ENCODE measurements at places on chromosomes 3 and 15.

GRCh38 chr3:106249159-106249558, 380.3 kb upstream of the CBLB start:
- no peak for DNase-seq

- no peak for DNase-seq
Observed at GRCh38 chr15:42159381-42160015, 3.1 kb upstream of the PLA2G4F start.

- DNase-seq: no peak
Observed at GRCh38 chr15:84991014-84991712, 9.5 kb downstream of the PDE8A start.

- DNase-seq: no peak
Observed at GRCh38 chr3:83122774-83123350, 1361.4 kb upstream of the GBE1 start.

DNA sequence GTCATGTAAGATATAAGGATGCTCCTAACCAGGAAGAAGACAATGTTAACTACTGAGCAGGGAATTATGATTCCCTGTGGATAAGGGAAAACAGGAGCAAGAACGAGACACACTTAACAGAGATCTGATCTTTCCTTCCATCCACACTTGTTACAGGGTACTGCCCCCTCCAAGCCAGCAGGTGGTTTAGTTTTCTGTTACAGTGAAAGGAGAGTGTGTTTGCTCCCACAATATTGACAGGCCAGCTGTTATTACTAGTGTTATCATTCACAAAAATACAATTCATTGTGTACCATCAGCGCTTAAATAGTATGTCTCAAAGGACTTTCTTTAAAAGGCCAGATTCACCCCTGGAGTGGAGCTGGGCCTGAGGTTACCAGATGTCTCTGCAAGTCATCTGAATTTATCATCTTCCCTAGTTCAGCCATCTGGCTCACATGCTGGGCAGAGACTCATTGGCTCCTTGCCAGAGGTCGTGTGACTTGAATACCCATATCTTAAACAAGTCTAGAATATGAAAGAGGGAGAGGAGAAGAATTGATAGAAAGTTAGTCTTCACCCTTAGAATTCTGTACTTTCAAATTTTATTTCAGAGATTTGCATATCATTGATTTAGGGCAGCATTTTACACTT, 16.8 kb upstream of the FMN1 start:
- no peak for DNase-seq

DNA sequence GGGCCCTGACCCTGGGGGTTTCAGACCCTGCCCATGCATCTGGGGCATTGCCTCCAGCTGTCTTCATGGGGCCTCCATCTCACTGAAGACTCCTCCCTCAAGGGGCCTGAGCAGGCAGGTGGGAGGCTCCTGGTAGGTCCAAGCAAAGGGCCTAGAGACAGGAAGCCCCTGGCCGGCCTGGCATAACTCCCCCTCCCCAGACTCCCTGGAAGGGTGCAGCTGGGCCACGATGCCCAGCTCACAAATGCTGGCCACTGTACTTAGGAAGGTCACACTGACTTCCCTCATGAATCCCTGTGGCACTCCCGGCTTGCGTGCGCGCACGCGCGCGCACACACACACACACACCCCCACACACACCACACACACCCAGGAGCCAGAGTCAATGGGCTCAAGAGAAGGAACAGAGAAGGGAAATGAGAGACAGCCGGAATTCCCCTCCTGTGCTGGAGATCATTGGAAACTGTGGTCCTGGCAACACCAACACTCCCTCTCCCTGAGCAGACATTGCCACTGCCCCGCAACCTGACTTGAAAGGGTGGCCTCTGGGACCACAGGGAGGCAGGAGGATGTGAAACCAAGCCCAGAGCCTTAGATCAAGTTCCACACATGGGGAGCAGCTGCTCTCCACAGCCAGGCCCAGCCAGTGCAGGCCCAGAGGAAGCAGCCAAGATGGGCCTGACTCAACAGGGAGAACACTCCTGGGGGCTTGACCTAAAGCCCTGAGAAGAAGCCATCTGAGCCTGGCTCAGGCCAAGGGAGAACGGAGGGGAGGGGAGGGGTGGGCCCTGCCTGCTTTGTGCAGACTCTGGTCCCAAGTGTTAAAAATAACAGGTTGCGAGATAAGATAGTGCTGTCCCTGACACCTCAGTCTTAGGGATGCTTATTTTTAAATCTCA, 69.7 kb downstream of the SCN5A start:
- DNase-seq: no peak

GRCh38 chr3:59253523-59253922, 203.7 kb upstream of the CFAP20DC start:
- no peak for DNase-seq

DNA sequence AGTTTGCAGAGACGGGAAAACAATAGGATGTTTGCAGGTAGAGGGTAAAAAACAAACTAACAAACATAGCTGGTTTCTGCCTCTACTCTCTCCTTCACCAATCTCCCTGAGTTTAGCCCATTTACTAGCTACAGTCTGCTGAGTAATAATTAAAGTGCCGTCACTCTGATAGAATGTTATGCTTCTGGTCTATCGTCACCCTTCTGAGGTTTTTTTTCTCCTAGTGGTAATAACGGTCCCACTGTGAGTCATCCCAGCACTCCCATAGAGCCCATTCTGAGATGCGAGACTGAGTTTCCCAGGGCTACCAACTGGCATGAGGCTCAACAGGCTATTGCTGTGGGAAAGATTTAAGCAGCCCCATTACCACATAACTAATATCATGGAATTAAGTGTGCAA, 56.4 kb downstream of the PLAAT1 start:
- no peak for DNase-seq

GRCh38 chr3:131892331-131892730, 142.5 kb downstream of the CPNE4 start:
- DNase-seq: no peak

- DNase-seq: no peak
Observed at GRCh38 chr15:78768096-78768495, 43.2 kb downstream of the ADAMTS7 start.

DNA sequence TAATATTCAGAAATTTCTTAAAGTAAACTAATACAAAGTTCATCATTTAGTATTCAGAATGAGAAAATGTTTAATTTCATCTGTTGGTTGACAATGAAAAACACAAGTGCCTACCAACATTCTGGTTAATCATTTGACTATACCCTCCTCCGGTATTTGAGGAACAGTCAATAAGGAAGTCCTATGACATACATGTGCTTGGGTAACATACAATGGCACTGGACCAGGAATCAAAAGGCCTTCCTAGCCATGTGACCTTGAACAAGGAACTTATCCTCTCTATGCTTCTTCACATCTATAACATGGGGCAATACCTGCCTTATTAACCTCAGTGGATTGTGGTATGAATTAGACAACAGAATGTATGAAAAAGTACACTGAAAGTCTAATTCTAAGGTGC, 65.8 kb downstream of the ZNF280D start:
- DNase-seq: no peak

DNA sequence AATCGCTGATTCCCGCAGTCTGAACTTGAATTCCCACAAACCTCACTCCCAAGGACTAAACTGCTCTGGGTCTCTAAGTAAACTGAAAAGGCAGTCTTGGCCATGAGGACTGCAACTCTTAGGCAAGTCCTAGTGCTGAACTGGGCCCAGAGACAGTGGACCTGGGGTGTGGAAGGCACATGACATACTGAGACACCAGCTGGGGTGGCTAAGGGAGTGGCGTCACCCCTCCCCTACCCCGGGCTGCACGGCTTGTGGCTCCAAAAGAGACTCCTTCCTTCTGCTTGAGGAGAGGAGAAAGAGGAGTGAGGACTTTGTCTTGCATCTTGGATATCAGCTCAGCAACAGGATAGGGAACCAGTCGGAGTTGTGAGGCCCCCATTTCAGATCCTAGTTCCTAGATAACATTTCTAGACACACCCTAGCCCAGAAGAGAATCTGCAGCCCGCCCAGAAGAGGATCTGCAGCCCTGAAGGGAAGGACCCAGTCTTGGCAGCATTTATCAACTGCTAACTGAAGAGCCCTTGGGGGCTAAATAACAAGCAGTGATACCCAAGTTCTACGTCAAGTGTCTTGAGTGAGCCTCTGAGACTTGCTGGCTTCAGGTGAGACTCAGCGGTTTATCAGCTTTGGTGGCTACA, 110.7 kb upstream of the C3orf80 start:
- no peak for DNase-seq

GRCh38 chr15:58401991-58402649, 29.7 kb upstream of the LIPC start:
- no peak for DNase-seq

DNA sequence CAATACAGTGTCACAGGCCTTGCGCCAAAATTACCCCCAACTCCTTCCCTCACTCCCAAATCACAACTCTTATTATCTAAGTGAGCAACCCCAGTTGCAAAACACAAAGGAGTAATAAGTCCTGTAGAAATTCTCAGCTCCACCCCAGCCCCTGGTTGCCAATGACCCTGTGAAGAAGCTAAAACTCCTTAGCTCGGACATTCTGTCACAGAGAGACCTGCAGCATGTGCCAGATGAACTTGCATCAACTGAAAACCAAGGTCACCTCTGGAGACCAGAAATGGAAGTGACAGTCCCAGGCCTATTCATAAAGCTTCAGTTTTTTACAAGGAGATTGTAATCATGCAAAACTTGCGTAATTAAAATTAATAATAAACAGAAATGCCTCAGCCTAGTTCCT, 55.2 kb downstream of the RBPMS2 start:
- no peak for DNase-seq

DNA sequence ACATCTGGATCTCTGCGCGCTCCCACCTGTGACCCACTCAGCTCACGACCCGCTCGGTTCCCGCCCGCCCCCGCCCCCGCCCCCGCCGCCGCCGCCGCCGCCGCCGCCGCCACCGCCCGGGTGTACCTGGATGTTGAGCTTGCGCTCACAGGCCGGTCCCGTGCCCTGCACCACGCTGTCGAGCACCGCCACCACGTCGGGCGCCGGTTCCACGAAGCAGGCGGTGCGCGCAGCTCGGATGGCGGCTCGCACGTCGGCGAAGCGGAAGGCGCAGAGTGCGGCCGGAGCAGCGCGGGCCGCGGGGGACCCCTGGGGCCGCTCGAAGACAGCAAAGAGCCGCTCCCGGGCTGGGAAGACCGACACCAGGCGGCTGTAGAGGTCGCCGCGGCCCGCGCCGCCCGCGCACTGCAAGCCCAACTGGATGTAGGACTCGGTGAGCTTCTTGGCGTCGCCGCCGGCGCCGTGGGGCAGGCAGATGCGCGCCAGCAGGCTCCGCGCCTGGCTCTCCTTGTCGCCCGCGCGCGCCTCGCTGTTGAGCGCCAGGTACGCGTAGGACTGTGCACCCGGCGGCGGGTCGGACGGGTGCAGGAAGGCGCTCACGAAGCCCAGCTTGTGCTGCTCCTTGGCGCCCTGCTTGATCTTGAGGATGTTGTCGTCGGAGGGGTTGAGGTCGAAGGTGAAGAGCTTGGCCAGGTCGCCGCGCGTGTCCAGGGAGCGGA, 1.1 kb downstream of the PLXND1 start:
- DNase-seq: no peak

DNA sequence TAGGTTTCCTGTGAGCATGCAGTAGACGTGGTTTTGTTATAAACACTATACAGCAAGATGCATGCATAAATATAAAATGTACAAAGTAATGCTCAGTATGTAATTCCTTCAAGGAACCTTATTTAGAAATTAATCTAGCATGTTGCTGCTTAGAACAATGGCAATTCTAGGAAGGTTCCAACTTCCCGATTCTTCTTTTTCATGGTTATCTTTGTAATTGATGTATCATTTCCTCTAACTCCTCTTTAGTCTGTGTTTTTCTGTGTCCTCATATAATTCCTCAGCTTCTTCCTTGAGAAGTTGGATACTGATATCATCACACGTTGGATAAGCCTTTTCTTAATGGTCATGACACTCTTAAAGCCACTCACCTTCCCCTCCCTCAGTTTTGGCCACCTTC, 3.5 kb downstream of the TSEN2 start:
- no peak for DNase-seq

- no peak for DNase-seq
Observed at GRCh38 chr3:5231074-5231473, 43.6 kb downstream of the EDEM1 start.

DNA sequence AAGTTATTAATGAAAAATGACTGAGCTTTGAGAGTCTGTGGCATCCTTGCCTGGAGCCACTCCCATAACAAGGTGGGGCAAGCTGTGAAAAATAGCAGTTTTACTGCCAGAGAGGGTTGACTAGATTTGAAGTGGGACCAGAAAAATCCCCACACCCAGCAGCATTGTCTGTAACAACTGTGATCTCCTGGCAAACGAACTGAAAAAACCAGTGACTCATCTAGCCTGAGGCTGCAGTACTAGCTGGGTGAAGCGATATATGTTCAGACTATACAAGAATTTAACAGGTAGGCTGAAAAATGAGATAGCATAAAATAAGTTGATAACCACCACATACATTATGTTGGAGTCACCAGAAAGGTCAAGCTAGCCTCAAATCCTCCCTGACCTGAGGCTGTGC, 64.0 kb downstream of the DPH6 start:
- DNase-seq: no peak

Measured in stimulated activated CD4-positive, alpha-beta T cell treated with anti-CD3 and anti-CD28 coated beads, Interleukin-12 subunit alpha, Interleukin-12 subunit beta, amount 100 ng/mL, for 24 hours (primary cell).